ENCODE measurements at places on chromosomes 4 and X. TPM values are rescaled to one million over a fixed set of nuclear protein-coding genes. Genes with fewer than 3 reads are reported as not detected.

DNA sequence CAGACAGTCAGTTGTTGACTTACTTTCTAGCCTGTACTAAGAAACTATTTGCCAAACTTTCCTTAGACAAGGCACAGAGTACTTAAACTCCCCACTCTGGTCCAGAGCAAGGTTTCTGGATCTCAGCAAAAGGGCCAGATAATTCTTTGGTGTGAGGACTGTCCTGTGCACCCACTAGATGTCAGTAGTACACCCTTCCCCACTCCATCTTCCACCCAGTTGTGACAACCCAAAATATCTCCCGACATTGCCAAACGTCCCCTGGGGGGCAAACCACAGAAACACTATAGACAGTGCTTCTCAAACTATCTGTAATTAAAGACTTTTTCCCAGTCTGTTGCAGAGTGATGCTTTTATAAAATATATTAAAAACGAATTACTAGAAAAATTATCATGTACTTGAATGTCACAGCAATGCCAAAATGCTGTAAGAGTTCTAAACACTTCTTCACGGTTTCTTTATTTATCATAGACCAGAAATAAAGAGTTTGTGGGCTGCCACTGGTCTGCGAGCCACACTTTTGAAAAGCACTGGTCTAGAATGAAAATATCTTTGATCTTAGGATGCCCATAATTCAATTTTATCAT is 203.5 kb downstream of the PRDM5 start:
- H3K4me1 ChIP-seq: no peaks in the 10 kb centered on the region
- H3K4me3 ChIP-seq: no peak overlapping the region
- H3K27ac ChIP-seq: no peak overlapping the region
- peak; percentile 22 for DNase-seq

DNA sequence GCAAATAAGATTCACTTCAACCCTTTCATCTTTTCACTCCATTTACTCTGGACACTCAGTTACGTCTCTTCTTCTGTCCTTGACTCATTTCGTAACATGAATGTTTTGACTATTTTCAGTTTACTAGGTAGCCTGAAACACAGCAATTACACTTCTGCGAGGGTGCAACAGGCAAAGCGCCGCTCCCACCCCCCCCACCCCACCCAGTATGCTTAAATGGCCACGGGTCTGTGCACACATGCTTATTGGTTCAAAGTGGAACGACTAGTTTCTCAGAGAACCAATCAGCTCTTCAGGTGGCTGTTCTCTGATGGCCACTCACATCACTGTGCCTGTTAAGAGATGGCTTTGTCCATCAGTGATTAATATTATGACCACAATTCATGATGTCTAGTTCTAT is 3.5 kb downstream of the BEND4 start:
- H3K4me3 ChIP-seq: no peak overlapping the region
- peaks cover 2% of the 10 kb centered on the region for H3K4me1 ChIP-seq
- peaks cover 39% of the 10 kb centered on the region for H3K27me3 ChIP-seq
- H3K36me3 ChIP-seq: no peaks in the 10 kb centered on the region

GRCh38 chr4:88618782-88619485 is 26.7 kb downstream of the HERC3 start:
- no peaks in the 10 kb centered on the region for H3K36me3 ChIP-seq
- no peaks in the 10 kb centered on the region for H3K27me3 ChIP-seq
- no peak overlapping the region for H3K27ac ChIP-seq
- H3K4me3 ChIP-seq: no peak overlapping the region
- peaks cover 4% of the 10 kb centered on the region for H3K4me1 ChIP-seq

- H3K4me1 ChIP-seq: no peaks in the 10 kb centered on the region
- peaks cover 12% of the 10 kb centered on the region for H3K36me3 ChIP-seq
- no peak overlapping the region for H3K4me3 ChIP-seq
- H3K27ac ChIP-seq: no peak overlapping the region
- DNase-seq: no peak
Measured at GRCh38 chrX:55731826-55732225, 14.3 kb downstream of the RRAGB start.

DNA sequence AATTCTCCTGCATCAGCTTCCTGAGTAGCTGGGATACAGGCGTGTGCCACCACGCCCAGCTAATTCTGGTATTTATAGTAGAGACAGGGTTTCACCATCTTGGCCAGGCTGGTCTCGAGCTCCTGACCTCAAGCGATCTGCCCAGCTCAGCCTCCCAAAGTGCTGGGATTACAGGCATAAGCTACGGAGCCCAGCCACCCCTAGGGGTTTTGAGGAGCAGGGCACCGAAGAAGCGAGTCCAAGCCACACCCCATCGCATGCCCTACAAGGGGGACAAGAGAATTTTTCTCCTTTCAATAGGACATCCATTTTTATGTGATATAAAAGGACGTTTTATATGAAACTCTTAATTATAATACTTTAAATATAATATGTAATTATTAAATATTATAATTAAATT is 13.9 kb upstream of the KLF3 start:
- no peak overlapping the region for H3K27ac ChIP-seq
- no peaks in the 10 kb centered on the region for H3K4me1 ChIP-seq
- no peaks in the 10 kb centered on the region for H3K36me3 ChIP-seq
- H3K4me3 ChIP-seq: no peak overlapping the region
- no peak for DNase-seq

DNA sequence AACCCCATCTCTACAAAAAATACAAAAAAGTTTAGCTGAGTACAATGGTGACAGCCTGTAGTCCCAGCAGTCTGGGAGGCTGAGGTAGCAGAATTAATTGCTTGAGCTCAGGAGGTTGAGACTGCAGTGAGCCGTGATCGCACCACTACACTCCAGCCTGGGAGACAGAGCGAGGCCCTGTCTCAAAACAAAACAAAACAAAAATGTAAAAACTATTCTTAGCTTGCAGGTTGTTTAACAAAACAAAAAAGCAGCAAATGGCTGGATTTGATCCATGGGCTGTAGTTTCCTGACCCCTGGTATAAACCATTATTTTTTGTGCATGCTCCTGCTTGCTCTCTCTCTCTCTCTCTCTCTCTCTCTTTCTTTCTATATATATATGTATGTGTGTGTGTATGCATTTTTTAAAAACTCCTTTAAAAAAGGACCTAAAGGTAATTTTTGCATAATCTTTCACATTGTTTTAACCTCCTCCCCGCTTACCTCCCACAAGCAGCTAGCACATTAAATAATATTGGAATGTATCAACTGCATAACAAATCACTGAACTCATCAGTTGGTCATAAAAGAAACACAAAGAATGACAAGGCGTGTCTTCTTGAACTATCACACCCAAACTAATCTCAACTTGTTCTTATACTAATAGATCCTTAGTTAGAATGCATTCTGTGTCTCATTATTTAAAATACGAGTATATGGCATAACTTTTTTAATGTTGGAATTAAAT is 4.8 kb downstream of the AREG start:
- no peaks in the 10 kb centered on the region for H3K27me3 ChIP-seq
- H3K4me1 ChIP-seq: peaks cover 25% of the 10 kb centered on the region
- no peaks in the 10 kb centered on the region for H3K36me3 ChIP-seq
- peak; percentile 10 for DNase-seq
- peak overlapping the region; percentile 37 for H3K27ac ChIP-seq
- H3K4me3 ChIP-seq: no peak overlapping the region

- DNase-seq: peak; percentile 12
- peak overlapping the region; percentile 46 for H3K4me3 ChIP-seq
- no peaks in the 10 kb centered on the region for H3K36me3 ChIP-seq
- H3K27me3 ChIP-seq: peaks cover 11% of the 10 kb centered on the region
Measured at GRCh38 chrX:120309873-120310705, 1.2 kb downstream of the TMEM255A start.

- H3K27me3 ChIP-seq: no peaks in the 10 kb centered on the region
- peak overlapping the region; percentile 76 for H3K4me3 ChIP-seq
- DNase-seq: peak; percentile 92
- no peak overlapping the region for H3K27ac ChIP-seq
Measured at GRCh38 chrX:81121513-81122363, 80.0 kb downstream of the HMGN5 start.

- no peaks in the 10 kb centered on the region for H3K27me3 ChIP-seq
- no peaks in the 10 kb centered on the region for H3K36me3 ChIP-seq
- no peak for DNase-seq
- H3K4me1 ChIP-seq: peaks cover 4% of the 10 kb centered on the region
Measured at GRCh38 chr4:173370130-173370476, 651 bp upstream of the SAP30 start.

GRCh38 chrX:112630187-112630586 is 49.6 kb downstream of the LHFPL1 start:
- no peak overlapping the region for H3K4me3 ChIP-seq
- H3K27ac ChIP-seq: no peak overlapping the region
- H3K27me3 ChIP-seq: no peaks in the 10 kb centered on the region
- H3K4me1 ChIP-seq: no peaks in the 10 kb centered on the region
- no peak for DNase-seq

- peak; percentile 14 for DNase-seq
- peak overlapping the region; percentile 57 for H3K27ac ChIP-seq
- no peak overlapping the region for H3K4me3 ChIP-seq
- no peaks in the 10 kb centered on the region for H3K36me3 ChIP-seq
- H3K4me1 ChIP-seq: peaks cover 17% of the 10 kb centered on the region
- H3K27me3 ChIP-seq: no peaks in the 10 kb centered on the region
Measured at GRCh38 chr4:5114950-5115349, 63.7 kb downstream of the STK32B start.

DNA sequence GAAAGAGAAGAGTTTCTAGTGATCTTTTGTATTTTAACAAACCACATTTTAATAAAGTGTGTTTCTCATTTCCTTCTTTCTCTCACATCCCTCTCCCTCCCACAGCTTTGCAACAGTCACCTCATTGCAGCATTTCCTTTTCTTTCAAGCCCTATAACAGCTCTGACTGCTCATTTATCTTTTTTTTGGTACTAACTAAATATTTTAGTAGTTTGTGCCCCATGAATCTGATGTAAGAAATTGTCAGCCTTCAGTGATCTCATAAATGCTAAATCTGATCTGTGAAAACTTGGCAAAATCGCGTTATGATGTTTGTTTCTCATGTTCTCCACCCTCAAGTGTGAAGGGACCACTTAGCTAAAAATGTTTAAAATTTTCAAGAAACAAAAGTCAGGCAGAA is 258.5 kb upstream of the SLIT2 start:
- no peaks in the 10 kb centered on the region for H3K36me3 ChIP-seq
- H3K4me3 ChIP-seq: no peak overlapping the region
- H3K27ac ChIP-seq: no peak overlapping the region
- H3K27me3 ChIP-seq: no peaks in the 10 kb centered on the region
- no peaks in the 10 kb centered on the region for H3K4me1 ChIP-seq
- no peak for DNase-seq

Gene PSAPL1
- not detected for total RNA-seq

Gene AFP
- 8.6 TPM for total RNA-seq

Gene DMRTC1
- total RNA-seq: not detected

Gene CSAG1
- 1.2 TPM for total RNA-seq

Gene STOX2
- total RNA-seq: 2.5 TPM

Gene CLDN2
- 2.0 TPM for total RNA-seq

Gene GAGE12J
- total RNA-seq: not detected

Gene PLK4
- 2.8 TPM for total RNA-seq

Gene HHIP
- total RNA-seq: 4.0 TPM

Gene AR
- total RNA-seq: 8.3 TPM

Gene COL4A6
- 8.1 TPM for total RNA-seq

Gene NR3C2
- 2.5 TPM for total RNA-seq

Measured in astrocyte (in vitro differentiated cells and primary cell).